ENCODE measurements at places on chromosomes 7 and 10. TPM values are rescaled to one million over a fixed set of nuclear protein-coding genes. Genes with fewer than 3 reads are reported as not detected.
A peak's percentile ranks its signal among the peaks of the same experiment; 100 is the strongest.

DNA sequence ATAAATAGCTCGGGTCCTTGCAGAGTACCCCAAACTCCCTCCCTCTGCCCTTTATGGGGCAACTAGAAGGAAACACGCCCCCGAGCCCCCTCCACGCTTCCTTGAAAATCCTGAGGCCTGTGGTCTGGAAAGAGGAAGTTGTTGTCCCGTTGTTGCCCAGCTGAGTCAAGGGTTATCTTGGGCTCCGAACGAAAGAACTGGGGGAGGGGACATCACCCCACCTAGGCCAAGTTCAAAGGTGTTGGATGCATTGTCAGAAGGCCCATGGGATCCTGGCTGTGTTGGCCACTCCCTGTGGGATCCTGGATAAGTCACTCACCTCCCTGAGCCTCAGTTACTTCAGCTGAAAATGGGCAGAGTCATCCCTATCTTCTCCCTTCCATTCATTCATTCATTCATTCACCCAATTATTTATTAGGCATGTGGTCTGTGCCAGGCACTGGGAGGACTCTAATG, at the start of gene CCL24:
Gene CCL24, minus strand, starts transcription at position 26 of the 456 bp plus-strand sequence. CDS start 91 bp downstream, outside the sequence.
- no peak for DNase-seq

Gene CTAGE8
- not detected for total RNA-seq

DNA sequence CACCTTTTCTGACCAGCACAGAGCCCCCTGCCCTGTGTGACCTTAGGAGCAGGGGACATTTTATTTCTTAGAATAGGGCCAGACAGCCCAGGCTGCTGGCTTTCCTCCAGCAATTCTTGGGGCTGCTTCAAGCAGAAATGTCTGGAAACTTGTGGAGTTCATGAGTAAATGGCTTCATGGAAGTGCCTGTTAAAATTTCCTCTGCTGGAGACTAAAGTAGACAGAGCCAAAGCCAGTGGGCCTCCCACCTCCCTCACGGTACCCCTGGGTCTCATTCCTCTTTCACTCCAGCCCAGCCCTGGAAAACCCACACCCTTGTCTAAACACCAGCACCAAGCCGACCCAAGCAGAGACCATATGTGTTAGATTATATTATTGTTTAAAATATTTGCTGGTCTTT, 505.5 kb upstream of the ZMIZ1 start:
- DNase-seq: no peak

GRCh38 chr10:84693006-84693405, 364.6 kb downstream of the CCSER2 start:
- DNase-seq: no peak

Gene ZNF488
- total RNA-seq: not detected

- DNase-seq: peak; percentile 66
These were observed 2.0 kb downstream of the ZMIZ1 start for GRCh38 chr10:79070606-79071395.

GRCh38 chr10:45239642-45240041, 75.8 kb downstream of the OR13A1 start:
- DNase-seq: no peak

DNA sequence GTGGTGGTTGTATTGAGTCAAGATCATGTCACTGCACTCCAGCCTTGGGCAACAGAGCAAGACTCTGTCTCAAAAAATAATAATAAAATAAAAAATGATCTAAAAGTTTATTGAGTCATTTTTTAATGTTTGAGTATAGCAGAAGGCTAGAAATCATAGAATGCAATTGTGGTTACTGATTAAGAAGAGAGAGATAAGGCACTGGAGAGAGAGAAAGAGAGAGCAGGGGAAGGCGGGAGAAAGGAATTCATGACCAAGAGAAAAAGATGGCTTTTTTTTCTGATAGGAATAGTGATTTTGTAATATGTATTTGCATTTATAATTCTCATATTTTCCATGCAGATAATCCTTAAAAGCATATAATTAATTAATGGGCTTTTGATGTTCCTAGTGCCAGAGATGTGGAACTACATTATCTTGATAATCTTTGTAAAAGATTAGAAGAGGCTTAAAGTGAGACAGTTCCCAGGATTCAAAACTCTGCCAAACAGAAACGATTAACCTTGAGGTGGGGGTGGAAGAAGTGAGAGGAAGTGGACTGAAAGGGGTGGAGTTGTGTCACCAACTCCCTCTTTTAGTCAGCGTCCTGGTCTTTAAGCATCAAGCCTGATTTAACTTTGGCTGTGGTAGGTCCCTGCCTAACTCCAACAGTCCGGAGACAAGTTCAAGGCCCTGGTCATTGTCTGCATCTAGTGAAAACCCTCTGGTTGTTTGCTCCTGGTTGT, 76.2 kb downstream of the CHN2 start:
- no peak for DNase-seq

DNA sequence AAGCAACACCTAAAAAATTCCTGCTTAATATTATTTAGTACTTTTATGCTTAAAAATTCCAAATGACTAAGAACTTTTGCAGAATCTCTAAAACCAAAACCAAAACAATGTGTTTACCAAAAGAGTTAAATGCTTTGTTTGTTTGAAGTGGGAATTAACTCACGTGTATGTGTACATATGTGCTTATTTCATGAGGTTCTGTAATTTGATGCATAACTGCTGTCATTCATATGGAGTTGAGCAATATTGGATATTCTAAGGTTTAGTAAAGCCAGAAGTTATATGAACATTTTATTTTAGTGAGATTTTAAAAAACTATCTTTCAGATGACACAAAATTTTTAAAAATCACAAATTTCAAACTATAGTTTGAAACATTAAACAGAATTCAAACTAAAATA, 157.1 kb downstream of the PIP4K2A start:
- DNase-seq: no peak

DNA sequence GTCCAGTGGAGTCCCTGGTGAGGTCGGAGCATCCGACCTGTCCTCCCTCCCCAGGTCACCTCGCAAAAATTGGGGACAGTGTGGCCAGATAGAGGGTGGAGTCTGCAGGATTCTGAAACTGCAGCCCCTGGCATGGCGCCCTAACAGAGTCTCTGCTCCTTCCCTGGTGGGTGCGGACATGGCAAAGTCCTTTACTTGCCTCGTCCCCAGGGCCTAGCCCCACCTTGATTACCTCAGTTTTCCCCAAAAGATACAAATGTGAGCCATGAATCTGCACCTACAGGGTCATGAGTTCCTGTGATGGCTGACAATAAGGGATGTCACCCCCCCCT, 47.7 kb downstream of the NPVF start:
- DNase-seq: no peak

- DNase-seq: no peak
These were observed 81.0 kb downstream of the KMT2E start for GRCh38 chr7:105094966-105095365.

GRCh38 chr7:69685293-69685631, 87.0 kb downstream of the AUTS2 start:
- DNase-seq: no peak

GRCh38 chr7:31982962-31983361, 87.2 kb downstream of the PDE1C start:
- DNase-seq: no peak

Gene CYP2C18
- total RNA-seq: not detected

DNA sequence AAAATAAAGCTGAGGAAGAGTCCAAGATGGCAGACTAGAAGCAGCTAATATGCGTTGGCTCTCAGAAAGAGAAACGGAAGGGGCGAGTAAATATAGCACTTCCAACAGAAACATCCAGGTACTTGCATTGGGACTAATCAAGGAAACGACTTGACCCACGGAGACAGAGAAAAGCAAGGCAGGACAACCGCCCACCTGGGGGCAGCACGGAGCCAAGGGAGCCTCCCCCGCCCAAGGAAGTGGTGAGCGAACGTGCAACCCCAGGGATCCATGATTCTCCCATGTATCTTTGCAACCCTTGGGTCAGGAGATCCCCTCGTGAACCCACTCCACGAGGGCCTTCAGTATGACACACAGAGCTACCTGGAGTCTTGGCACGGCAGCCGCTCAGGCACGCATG, 45.4 kb upstream of the GRM3 start:
- peak; percentile 79 for DNase-seq

Gene FRMD4A
- 9.9 TPM for total RNA-seq

Gene CYP26C1
- total RNA-seq: not detected

Gene TASOR2
- total RNA-seq: 49.3 TPM

DNA sequence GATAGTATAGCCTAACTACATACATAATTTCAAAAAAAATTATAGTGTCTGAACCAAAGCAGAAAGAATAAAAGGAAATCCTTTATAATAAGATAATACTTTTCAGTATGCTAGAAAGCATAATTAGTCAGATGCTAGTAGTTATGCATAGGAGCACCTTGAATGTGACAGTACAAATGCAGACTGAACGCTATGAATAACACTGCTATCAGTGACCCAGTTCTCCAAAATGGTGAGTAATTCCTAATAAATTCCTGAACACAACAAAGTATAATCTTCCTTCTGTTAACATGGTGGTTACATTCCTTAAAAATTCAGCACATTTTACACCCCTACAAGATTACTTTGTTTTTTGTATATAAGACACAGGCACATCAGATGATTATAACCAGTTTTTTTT, 1.2 kb upstream of the CHPF2 start:
- DNase-seq: no peak

Gene ZPBP
- total RNA-seq: not detected

DNA sequence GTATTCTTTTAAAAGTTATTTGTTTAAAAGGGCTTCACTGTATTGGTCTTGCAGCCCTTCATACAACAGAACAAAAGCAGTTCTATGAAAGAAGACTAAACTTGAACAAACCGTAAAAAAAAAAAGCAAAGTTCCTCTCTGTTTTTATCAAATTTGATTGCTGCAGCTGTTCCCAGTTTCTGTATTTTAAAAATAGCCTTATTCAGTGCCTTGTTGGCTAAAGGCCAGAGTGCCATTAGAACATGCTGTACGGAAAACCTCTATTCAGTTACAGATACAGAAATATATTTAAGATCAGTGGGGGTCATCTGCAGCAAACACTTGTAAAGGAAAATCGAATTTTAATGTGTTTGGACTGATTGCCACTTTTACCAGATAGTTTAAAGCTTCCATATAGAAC, 207.8 kb upstream of the ETV1 start:
- DNase-seq: peak; percentile 60

Gene ICA1
- total RNA-seq: 1.7 TPM

Gene ADAM22
- total RNA-seq: 4.6 TPM

DNA sequence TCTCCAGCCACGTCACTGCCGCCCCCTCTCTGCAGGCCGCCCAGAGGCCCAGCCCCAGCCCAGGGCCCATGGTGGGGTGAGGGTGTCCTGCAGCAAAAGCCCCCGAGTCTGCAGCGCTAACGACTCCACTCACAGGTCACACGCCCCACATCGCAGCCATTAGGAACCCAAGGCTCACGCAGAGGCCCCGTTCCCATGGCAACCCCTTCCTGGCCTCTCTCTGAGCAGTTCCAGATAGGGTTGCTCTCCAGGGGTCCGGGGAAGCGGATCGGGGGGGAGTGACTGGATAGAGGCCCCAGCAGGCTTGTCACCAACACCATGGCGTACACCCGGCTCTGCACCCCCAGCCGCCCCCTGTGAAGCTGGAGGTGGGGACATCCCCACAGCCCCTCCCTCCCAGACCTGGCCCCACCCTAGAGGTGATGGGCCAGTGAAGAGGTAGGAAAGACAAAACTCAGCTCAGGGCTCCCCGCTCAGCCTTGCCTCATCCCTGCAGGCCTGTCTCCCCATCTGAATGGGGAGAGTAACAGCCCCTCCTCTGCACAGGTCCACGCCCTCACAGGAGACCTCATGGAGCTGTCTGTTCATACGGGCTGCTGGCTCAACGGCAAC, 41.2 kb downstream of the TNRC18 start:
- DNase-seq: no peak

- peak; percentile 61 for DNase-seq
These were observed 8.4 kb downstream of the LRMDA start for GRCh38 chr10:75439811-75440210.

Gene GIMAP7
- not detected for total RNA-seq

Gene MEOX2
- total RNA-seq: not detected

GRCh38 chr10:15385552-15386455, 14.7 kb upstream of the FAM171A1 start:
- DNase-seq: no peak

Gene FKBP6
- total RNA-seq: not detected

- peak; percentile 58 for DNase-seq
These were observed 287.2 kb downstream of the HGF start for GRCh38 chr7:81482600-81483186.

DNA sequence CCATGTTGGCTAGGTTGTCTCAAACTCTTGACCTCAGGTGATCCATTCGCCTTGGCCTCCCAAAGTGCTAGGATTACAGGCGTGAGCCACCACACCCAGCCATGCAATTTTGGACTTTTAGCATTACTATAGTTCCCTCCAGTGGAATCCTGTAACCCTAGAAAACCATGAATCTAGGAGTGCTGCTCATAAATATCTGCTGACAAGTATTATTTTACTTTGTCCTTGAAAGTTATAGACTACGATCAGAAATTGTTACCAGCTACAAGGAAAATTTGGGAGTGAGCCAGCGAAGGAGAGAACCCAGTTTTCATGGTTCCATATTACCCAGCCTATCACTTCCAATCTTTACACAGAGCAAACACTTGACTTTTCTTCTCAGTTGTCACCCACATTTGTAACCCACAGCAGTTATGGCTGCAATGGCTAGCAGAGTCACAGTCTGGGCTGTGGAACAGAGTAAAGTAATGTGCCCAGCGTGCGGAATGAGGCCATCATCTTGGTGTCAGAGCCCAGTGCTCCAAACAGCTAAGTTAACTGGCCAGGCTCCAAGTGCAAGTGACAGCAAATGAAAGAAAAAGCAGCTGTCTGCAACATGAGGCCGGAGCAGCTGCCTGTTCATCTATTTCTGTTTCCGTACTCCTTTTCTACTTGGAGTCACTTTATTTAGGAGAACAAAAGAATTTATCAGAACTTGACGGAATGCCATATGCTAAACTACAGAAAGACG, 29.9 kb downstream of the ZC3HC1 start:
- no peak for DNase-seq

Gene ST8SIA6
- total RNA-seq: 1.1 TPM

Gene NRAP
- total RNA-seq: 0.13 TPM

GRCh38 chr10:101588879-101589278, 758 bp downstream of the DPCD start:
- DNase-seq: peak; percentile 49

Gene PTPN12
- 39.5 TPM for total RNA-seq

Gene REPIN1
- 131 TPM for total RNA-seq

Gene HOXA7
- total RNA-seq: 0.45 TPM

- no peak for DNase-seq
These were observed 27.6 kb downstream of the SFTPA1 start for GRCh38 chr10:79638318-79638717.

Gene TUBB8
- not detected for total RNA-seq

DNA sequence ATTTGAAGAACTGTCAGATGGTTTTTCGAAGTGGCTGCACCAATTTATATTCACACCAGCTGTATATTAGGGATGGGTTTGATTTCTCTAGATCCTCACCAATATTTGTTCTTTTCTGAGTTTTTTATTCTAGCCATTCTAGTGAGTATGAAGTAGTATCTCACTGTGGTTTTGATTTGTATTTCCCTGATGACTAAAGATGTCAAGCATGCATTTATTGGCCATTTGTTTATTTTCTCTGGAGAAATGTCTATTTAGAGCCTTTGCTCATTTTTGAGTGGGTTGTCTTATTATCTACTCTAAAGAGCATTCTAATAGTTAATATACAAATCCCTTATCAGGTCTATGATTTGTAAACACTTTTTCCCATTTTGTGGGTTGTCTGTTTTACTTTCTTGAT, 123.9 kb downstream of the PCLO start:
- DNase-seq: no peak

- no peak for DNase-seq
These were observed 13.1 kb upstream of the SP8 start for GRCh38 chr7:20799566-20800366.

- no peak for DNase-seq
These were observed 83.7 kb downstream of the CACNB2 start for GRCh38 chr10:18223898-18224297.

- no peak for DNase-seq
These were observed 804 bp downstream of the BCAP29 start for GRCh38 chr7:107580716-107581383.

Gene IFIT1B
- not detected for total RNA-seq

All from SK-MEL-5 (cell line).